ENCODE measurements at places on chromosomes 2 and 18. TPM values are rescaled to one million over a fixed set of nuclear protein-coding genes. Genes with fewer than 3 reads are reported as not detected.

Gene STARD6
- not detected for total RNA-seq

Gene TNFRSF11A
- 4.9 TPM for total RNA-seq

GRCh38 chr2:222038067-222038802, 260.6 kb downstream of the PAX3 start:
- DNase-seq, result no peak

DNA sequence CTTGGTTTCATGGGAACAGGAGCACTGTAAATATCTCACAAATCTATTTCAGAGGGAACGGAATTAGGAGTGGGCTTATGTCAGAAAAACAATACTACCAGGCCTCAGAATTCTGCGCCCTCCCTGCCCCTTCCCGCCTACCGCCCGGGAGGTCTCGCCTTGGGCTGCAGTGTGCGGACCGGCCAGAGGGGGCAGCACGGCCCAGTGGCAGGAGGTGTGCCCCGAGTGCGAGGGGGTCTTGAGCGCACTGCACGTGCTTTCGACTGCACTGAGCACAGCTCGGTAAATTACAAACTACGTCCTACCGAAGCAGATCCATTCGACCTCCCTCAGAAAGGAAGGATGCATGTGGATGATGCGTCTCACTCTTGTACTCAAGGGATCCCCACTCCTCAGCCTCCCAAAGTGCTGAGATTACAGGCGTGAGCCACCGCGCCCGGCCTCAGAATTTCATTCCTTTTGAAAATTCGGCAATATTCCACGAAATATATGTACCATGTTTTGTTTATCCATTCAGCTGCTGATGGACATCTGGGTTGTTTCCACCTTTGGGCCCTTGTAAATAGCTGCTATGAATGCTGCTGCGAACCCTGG, 297.0 kb downstream of the BCL2 start:
- DNase-seq, result no peak

Gene C2orf66
- not detected for total RNA-seq

DNA sequence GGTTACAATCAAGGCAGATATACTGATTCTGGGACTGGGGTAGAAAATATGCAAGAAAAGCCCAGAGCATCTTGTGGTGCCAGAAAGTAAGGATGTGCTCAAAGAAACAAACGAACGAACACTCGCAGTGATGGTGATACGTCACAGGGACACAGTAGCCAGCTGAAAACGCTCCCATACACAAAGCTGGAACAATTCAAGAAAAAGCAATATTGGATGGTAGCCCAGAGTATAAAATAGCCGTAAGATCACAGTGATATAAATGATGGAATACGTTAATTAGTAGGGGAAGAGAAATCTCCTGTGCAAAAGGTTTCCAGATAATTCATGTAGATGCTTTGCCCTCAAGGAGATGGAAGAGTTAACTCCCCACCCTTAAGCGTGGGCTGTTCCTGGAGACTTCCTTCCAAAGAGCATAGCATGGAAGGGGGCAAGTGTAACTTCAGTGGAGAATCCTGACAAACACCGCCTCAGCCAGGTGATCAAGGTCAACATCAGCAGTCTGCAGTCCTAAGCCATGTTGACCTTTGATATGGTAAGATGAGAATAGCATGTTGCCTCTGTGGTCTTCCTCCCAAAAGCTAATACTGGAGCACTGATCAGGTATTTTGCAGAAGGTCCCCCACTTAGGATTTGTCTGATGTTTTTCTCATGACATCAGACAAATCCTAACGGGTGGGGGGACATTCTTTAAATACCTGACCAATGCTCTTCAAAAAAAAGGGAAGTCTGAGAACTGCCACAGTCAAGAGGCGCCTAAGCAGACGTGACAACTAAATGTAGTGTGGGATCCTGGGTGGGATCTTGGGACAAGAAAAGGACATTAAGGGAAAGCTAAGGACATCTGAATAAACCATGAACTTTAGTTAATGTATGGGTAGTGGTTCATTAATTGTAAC, 99.0 kb downstream of the NCK2 start:
- no peak for DNase-seq

GRCh38 chr2:127517465-127517864, 8.8 kb downstream of the IWS1 start:
- no peak for DNase-seq

Gene HES6
- total RNA-seq, result 2.5 TPM

DNA sequence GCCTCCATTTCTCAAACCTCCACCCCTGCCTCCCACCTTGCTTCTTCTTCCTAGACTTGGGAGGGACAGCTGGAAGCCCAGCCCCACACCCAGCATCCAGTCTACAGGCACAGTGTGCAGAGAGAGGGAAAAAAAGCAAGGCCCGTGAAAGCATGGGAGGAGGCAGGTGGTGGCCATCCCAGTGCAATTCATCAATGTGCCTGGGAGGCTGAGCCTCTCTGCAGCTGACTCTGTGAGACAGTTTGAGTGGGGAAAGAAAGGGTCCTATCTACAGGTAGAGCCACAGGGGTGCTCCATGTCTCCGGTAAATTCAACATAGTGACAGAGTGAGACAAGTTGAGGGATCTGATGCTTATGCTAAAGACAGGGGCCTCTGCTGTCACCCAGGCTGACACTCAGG, 340.6 kb downstream of the DYSF start:
- no peak for DNase-seq

Gene GBX2
- total RNA-seq, result not detected

DNA sequence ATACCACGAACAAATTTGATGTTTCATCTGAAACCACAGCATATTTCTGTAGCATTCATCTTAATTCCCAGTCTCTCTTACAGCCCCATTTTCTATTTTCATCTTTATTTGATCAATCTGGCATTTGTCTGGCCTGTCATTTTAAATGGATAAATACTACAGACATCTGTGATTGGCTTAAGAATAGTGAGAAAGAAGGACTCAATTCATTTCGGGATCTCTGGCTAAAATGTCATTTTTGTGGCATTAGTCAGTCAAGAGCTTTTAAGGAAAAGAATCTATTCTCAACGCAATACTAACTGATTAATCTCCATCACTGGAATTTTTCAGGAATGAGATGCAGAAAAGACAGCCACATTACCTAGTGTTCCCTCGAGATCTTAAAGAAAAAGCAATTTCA, 585.9 kb downstream of the IRS1 start:
- DNase-seq, result no peak

GRCh38 chr18:10319914-10320600, 134.4 kb upstream of the APCDD1 start:
- DNase-seq, result no peak

Gene FIGN
- total RNA-seq, result 21.2 TPM

DNA sequence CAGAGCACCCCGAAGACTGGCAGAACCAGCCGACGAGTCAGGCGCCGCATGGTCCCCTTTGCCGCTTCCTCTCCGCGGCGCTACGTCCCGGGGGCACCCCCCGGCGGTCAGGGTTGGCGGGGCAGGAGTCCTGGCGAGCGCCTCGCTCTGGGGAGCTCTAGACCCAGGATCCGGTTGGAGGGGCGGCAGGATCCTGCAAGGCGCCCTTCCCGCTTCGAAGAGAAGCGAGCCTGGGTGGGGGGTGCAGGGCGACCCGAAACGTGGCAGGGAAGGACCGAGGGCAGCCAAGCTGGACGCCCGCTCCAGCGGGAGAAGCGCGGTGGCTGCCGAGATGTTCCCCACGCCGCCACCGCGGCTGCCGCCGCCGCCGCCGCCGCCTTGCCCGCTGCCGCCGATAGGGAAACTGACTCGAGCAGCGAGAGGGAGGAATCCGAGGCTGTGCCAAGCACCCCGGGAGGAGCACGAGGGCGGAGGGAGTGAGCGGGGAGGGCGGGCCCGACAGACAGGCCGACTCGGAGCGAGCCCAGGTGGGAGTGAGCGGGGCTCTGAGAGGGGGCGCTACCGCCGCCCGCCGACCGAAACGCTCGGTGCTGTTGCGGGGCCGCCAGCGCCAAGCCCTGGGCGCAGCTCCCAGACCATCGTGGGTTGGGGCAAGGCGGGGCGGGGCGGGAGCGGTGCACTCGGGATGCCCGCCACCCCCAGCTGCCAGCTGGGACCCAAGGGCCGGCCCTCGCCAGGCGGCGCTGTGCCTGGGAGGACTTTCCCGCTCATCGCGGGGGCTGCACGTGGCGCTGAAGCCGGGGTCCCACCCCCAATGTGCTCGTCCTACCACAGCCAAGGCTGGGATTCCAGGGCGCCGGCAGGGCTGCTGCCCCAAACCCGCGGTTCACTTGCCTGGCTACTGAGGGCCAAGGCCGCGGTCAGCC, at the start of gene GALNT14:
TSS of gene GALNT14 (minus strand) at position 404 of the 926 bp plus-strand sequence. CDS start at position 50, 354 bp downstream.
- no peak for DNase-seq

Measured in thoracic aorta (tissue), 2 donors.